ENCODE measurements at places on chromosomes 6 and 20. TPM values are rescaled to one million over a fixed set of nuclear protein-coding genes. Genes with fewer than 3 reads are reported as not detected.

- no peak for DNase-seq
- H3K27me3 ChIP-seq, result no peaks in the 10 kb centered on the region
- H3K4me1 ChIP-seq, result no peaks in the 10 kb centered on the region
Measured at GRCh38 chr6:68652117-68652536, 17.0 kb downstream of the ADGRB3 start.

DNA sequence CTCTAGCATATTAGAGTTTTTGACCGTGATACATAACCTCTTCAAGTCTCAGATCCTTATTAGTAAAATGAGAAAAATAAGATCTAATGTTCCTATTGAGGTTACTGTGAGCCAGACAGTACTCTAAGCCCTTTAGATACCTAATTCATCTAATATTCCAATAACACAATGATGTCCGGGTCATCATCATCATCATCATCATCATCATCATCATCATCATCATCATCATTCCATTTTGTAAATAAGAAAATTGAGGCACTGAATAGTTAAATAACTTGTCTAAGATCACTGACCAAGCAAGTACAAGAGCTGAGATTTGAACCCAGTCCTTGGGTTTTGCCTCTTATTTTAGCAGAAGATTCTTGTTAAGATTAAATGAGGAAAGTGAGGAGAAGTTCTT is 643.0 kb downstream of the HDGFL1 start:
- H3K36me3 ChIP-seq, result no peaks in the 10 kb centered on the region
- H3K27ac ChIP-seq, result no peak overlapping the region
- H3K4me3 ChIP-seq, result no peak overlapping the region
- no peaks in the 10 kb centered on the region for H3K4me1 ChIP-seq
- no peaks in the 10 kb centered on the region for H3K27me3 ChIP-seq

SNAI1 gene
- total RNA-seq, result 3.5 TPM

TTI1 gene
- total RNA-seq, result 43.1 TPM

NR2E1 gene
- not detected for total RNA-seq

BPIFB2 gene
- total RNA-seq, result not detected

OR2H1 gene
- total RNA-seq, result not detected

DACT2 gene
- total RNA-seq, result 2.3 TPM

DNA sequence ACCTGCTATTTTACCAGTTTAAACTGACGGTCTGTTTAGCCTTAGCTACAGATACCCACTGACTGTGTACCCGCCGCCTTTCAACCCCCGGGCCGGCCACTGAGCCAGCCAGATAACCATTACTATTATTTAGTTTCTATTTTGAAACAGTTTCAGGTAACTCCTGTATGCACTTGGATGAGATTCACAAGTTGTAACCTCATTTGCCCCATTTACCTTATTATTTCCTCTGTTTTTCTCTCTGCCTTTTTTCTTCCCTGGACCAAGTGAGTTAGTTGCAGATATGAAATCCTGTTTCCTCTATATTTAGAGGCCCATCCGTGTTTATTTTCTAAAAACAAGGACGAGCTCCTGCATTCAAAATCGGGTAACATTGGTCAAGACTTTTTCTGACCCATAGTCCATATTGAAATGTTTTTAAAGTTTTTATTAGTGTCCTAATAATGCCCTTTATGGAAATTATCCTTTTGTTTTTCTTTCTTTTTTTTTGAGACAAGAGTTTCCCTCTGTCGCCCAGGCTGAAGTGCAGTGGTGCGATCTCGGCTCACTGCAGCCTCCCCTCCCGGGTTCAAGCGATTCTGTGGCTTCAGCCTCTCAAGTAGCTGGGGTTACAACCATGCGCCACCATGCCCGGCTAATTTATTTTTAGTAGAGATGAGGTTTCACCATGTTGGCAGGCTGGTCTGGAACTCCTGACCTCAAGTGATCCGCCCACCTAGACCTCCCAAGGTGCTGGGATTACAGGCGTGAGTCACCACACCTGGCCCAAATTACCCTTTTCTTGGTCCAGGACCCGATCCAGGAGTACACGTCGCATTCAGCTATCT is 767 bp downstream of the AP5S1 start:
- H3K4me3 ChIP-seq, result peak overlapping the region; percentile 85
- H3K27me3 ChIP-seq, result no peaks in the 10 kb centered on the region
- peaks cover 7% of the 10 kb centered on the region for H3K36me3 ChIP-seq
- peaks cover 34% of the 10 kb centered on the region for H3K4me1 ChIP-seq
- no peak for DNase-seq
- peak overlapping the region; percentile 89 for H3K27ac ChIP-seq

- DNase-seq, result no peak
- H3K27me3 ChIP-seq, result peaks cover 7% of the 10 kb centered on the region
- H3K4me1 ChIP-seq, result peaks cover 18% of the 10 kb centered on the region
- H3K27ac ChIP-seq, result no peak overlapping the region
Measured at GRCh38 chr6:137150072-137150471, 23.4 kb downstream of the IL22RA2 start.

Measured in activated T-helper 1 cell treated with anti-CD3 and anti-CD28 coated beads, Interleukin-12 subunit alpha, Interleukin-12 subunit beta, Interleukin-2, Interleukin-4 antibody, amounts not matched to agents 30 ng/mL and 10 ng/mL and 1 ng/mL, durations not matched to agents 14 hours and 24 hours and 36 hours (primary cell).